ENCODE measurements at places on chromosomes 12 and 14. TPM values are rescaled to one million over a fixed set of nuclear protein-coding genes. Genes with fewer than 3 reads are reported as not detected.
A peak's percentile ranks its signal among the peaks of the same experiment; 100 is the strongest.

- no peak for DNase-seq
Measured at GRCh38 chr14:77375973-77376770, 722 bp downstream of the TMED8 start.

- DNase-seq = no peak
Measured at GRCh38 chr14:91185721-91186120, 58.8 kb downstream of the GPR68 start.

DNA sequence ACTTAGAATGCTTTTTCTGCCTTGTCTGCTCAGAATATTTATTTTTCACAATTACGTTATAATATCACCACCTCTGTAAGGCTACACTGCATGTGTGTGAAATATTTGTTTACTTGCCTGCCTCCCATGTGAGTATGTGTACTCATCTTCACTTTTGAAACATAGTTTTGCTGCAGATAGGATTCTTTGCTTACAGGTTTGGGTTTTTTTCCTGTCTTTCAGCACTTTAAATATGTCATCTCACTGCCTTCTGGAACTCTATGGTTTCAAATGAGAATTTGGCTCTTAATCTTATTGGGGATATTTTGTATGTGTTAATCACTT is 10.9 kb downstream of the G2E3 start:
- no peak for DNase-seq

DNA sequence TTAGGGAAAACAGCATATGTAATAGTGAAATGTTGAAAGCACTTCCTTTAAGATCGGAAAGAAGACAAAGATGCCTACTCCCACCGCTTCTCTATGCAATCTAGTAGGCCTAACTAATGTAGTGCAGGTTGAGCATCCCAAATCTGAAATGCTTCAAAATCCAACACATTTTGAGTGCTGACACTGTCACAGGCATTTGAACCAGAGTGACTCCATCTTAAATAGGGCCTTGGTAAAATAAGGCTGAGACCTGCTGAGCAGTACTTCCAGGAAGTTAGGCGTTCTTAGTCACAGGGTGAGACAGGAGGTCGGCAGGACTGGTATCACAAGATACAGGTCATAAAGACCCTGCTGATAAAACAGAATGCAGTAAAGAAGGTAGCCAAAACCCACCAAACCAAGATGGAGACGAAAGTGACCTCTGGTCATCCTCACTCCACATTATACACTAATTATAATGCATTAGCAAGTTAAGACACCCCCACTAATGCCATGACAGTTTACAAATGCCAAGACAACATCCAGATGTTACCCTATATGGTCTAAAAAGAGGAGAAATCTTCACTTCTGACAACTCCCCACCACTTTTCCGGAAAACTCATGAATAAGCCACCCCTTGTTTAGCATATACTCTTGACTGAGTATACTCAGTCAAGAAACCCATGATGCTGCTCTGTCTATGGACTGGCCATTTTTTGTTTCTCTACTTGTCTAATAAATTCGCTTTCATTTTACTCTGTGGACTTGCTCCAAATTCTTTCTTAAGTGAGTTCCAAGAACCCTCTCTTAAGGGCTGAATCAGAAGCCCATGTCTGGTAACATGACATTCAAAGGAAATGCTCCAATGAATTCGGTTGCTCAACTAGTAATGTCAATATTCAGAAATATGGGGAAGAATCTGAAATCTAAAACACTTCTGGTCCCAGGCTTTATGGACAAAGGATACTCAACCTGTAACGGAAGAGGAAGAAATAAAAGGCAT is 47.1 kb upstream of the MTERF2 start:
- DNase-seq = no peak

GRCh38 chr12:67151886-67152285 is 117.3 kb upstream of the CAND1 start:
- DNase-seq = no peak

DNA sequence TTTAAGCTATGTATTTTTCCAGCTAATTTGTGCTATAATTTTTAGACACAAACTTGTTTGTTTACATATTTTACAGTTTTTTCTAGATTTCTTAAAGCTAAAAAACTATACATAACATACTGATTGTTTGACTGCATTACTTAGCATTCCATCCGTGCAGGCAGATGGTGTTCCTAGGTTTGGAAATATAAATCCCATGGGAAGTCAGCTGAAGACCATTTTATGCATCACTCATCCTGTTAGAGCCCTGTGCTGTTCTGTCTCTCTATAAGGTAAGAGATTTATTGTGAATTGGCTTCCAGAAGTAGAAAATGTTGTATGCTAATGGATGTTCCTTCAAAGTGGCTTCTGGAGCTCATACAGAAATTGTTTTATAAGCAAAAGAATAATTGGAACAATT is 31.1 kb downstream of the RMST start:
- DNase-seq = no peak

DNA sequence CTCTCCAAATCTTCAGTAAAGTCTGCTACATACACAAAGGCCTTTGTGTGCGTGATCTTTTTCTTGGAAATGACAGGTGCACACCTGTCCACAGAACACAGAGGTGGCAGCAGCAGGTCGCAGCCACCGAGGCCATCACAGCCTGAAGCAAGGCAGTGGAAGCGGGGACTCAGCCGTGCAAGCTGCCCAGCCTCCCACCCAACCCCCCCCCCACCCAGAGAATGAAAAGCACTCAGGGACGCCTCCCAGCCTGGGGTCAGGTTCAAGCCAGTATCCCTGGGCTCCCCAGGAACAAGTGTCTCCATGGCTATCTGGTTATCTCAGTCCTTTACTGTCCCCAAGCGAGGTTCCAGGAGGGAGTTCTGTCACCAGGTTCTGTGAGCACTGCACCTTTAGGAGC is 31.2 kb upstream of the TSPAN9 start:
- no peak for DNase-seq

DNA sequence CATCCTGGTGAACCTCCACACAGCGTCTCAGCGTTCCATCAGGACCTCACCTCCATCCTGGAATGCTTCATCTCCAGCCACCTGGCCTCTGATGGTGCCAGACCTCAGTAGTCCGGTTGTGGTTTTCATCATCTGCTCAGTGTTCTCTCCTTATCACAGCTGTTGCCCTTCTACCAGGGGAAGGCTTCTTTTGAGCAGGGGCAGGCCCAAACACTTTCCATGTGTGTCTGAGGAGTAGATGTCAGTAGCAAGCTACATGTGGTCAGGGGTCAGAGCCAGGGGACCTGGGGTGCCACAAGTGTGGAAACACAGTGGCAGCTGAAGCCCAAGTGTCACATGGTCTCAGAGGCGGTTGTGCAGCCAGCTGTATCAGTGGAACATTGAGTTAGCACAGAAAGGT is 30.2 kb upstream of the FGD4 start:
- no peak for DNase-seq

- DNase-seq = peak; percentile 72
Measured at GRCh38 chr14:96098309-96098998, 59.3 kb downstream of the C14orf132 start.

GRCh38 chr12:4289998-4290790 is 16.6 kb downstream of the CCND2 start:
- DNase-seq = no peak

DNA sequence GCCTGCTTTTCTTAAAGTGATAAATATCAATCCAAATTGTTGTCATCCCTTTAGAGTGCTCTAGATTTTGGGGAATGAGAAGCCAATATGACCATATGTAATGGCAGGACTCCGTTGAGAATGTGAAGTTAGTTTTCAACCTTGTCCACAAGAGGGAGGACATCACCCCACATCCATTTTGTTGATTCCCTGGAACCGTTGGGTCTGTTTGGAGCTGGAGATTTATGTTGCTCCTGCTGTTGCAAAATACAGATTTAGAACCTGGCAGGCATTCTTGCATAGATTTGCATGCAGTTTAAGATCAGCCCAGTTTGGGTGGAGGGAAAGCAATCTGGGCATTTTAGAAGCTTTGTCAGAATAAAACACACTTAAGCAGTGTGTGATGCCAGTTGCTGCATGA is 620.1 kb downstream of the NRXN3 start:
- no peak for DNase-seq

GRCh38 chr14:89479802-89480201 is 62.8 kb upstream of the FOXN3 start:
- no peak for DNase-seq

GRCh38 chr12:12273291-12273957 is 6.6 kb upstream of the LRP6 start:
- peak; percentile 22 for DNase-seq

GRCh38 chr12:108816652-108817335 is 40.6 kb downstream of the SSH1 start:
- DNase-seq = no peak

DNA sequence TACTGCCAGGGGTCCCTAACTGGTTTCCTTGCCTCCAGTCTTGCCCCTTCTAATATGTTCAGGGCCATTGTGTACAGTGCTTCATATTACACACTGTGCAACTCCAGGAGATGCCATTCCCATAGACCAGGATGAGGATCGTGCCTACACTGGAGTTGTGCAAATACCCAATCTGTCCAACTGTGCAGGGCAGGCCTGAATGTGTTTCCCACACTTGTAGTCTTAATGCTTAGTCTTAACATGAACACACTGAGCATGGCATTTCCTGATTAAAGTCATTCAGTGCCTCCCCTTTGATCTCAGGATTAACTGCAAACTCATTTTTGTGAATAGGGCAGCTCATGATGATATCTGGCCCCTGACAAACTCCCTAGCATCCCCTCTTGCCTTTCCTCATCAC is 165.5 kb downstream of the TTC8 start:
- DNase-seq = no peak

DNA sequence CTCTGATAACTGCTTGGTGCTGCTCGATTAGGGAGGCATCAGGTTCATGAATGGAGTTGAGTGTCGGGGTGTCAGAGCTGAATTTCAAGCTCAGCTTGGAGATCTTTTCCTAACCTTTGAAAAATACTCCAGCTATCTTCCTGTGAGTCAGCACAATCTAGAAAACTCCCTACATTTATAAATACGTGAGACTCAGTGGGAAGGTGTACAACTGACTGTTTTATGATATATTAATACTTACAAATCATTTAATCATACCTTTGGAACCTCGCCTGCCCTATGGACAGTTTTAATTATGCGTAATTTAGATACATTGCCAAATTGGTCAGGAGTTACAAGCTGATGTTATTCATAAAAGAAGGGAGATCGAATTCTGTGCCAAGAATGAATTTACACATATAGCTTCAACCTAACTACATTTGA is 961 bp downstream of the CMAS start:
- no peak for DNase-seq

DNA sequence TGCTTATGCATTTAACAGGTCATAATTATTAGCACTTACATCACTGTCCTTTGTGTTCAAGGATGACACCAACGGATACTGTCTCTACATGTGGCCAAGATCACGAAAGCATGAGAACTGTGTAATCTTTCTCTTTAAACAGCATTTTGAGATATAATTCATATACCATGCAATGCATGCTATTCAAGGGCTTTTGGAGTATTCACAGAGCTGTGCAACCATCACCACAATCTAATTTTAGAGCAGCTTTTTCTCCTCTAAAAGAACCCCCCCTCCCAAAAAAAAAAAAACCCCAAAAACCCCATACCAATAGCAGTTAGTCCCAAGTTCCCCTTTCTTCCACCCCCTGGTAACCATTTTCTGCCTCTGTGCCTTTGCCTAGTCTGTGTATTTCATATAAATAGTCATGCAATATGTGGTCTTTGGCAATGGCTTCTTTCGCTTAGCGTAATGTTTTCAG is 60.6 kb downstream of the SPRING1 start:
- no peak for DNase-seq

DNA sequence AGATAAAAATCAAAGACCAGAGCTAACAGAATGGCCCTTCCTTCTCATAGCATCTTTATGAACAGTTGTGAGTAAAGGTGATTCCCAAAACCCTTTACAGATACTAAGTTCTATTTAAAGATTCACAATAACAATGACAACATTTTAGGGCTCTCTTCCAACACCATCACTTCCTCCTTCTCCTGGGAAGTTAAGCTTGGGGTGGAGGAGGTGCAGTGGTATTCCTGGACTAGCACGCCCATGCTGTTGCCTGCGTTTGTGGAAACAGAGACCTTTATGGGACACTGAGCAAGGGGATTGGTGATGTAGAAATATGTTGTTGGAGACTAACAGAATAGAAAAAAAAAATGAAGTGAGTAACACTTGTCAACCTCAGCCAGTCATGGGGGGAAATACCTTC is 22.5 kb downstream of the SYNE2 start:
- no peak for DNase-seq

- DNase-seq = peak; percentile 59
Measured at GRCh38 chr14:91173221-91173670, 59.4 kb downstream of the DGLUCY start.

DNA sequence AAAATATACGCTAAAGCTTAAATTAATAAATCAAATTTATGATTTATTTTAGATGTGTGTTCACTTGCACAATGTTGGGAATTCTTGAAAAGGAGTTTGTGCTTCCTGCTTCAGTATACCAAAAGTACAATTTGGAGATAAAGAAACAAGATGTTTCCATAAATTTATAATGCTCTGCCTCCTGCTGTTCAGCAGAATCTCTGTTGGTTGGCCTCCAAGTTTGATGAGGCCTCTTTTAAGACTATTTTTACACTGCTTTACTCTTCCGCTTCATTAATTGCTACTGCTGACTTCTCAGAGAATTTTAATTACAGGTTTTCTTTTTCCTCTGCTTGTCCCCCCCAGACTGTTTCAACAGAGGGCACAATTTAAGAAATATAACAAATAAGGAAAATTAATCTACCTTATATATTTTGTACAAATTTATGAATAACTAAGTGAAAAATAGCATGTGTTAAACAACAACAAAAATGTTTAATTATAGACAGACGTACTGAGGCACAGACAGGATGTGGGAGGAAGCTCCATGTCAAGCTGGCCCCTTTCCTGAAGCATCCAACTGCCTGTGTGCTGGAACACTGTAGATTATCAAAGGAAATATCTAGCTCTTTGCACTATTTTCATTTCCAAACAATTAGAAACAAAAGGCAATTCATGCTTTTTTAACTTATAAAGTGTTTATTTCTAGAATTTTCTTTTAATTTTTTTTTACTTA is 83.9 kb downstream of the PIK3C2G start:
- DNase-seq = no peak

SIX6 gene
- not detected for total RNA-seq

DPF3 gene
- total RNA-seq = 6.5 TPM

KRT78 gene
- total RNA-seq = 0.36 TPM

MGST1 gene
- 75.6 TPM for total RNA-seq

Data from RPMI7951 (cell line).